ENCODE measurements at places on chromosomes 2 and 18.
A peak's percentile ranks its signal among the peaks of the same experiment; 100 is the strongest.

GRCh38 chr2:218853766-218854165, 5.8 kb upstream of the WNT6 start:
- no peak for DNase-seq

DNA sequence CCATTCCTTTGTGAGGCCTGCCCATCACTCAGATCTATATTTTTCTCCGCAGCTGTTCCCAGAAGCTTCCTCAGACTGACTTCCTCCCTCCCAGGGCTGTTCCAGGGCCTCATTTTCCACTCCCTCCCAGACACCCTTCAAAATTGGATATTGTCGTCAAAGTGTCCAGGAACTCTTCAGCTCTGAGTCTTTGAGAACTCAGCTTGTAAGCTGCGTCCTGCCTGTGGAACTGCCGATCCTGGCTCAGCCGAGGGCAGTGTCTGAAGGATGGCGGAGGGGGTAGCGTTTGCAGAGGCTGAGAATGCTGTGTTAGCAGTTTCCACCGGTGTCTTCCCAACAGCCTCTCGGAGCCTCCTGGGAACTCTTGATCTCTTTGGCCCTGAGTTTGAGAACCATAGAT, 27.1 kb downstream of the NCK2 start:
- no peak for DNase-seq

DNA sequence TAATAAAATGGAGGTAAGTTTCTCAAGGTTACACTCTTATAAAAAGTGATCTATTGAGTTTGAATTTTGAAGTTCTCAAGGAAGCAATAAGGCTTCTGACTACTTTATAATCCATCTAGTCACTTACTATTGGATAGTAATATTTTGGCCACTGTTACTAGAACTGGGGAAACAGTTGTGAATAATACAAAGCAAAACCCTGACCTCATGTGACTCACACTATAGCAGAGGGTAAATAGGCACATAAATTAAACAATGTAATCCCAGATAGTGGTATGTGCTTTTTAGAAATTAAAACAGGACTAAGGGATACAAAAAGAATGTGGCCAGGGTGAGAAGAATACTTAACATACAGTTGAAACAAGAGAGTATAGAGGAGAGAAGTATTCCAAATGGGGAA, 78.6 kb downstream of the CALCRL start:
- no peak for DNase-seq

DNA sequence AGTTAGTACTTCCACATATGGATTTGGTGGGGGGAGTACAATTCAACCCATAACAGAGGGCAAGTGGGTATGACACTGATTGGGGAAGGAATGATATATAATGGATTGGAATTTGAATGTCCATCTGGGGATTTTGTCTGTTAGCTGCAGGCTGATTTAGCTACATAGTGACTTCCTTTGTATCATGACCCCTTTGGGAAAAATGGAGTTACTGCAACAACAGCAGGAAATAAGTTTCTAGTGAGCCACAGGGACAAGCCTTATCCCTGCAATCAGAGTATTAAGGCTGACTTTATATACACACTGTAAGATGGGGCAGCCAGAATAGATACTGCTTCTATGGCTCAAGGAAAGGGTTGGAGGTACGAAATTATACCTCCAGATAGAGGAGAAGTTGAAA, 404.4 kb upstream of the MEIS1 start:
- DNase-seq = no peak

GRCh38 chr2:156321243-156321904, 11.1 kb downstream of the NR4A2 start:
- DNase-seq = no peak

GRCh38 chr2:99854236-99854852, 288.0 kb downstream of the AFF3 start:
- no peak for DNase-seq

GRCh38 chr2:175964195-175964594, 37.9 kb downstream of the LNPK start:
- DNase-seq = peak; percentile 55

GRCh38 chr2:34254272-34254878, 655.3 kb upstream of the FAM98A start:
- DNase-seq = no peak

DNA sequence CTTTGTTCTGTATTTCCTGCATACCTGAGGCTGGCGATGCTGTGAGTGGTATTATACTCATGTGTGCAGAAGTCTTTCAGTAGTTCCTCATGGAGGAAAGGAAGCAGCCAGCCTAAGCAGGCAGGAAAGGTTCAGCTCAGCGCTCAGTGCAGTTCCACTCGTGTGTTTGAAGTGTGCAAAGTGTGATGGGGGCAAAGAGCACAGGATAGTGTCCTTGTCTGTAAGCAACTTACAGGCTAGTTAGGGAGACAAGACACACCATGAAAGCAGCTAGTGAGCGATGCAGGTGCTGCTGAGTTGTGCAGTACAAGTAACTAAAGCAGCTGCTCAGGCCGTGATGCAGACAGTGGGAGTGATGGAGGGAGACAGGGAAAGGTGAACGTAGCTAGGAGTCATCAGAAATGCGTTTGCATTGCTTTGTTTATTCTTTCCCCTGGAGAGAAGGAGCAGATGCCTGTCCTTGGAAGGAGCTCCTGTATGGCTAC, 146.2 kb downstream of the LDLRAD4 start:
- DNase-seq = no peak

DNA sequence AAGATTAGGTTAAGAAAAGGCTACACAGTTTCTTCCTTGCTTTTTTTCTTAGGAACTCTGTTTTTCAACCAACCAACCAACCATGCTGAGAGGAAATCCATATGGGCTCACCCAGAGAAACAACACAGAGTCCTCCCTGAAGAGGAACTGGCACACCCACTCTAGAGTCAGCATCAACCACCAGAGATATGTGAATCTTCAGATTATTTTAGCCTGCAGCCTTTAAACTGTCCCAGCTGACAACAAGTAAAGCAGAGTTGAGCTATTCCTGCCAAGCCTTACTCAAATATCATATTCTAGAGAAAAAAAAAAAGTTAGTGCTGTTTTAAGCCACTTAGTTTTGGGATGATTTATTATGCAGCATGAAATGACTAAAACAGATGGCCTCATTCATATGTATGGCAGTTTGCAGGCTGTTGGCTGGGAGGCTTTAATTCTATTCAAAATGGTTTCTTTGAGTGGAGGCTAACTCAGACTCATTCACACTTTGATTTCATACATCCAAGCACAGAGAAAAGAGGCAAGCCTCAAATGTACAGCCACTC, 1637.7 kb upstream of the LRRTM1 start:
- no peak for DNase-seq

- DNase-seq = no peak
Measured at GRCh38 chr2:9736021-9736420, 105.2 kb upstream of the YWHAQ start.

DNA sequence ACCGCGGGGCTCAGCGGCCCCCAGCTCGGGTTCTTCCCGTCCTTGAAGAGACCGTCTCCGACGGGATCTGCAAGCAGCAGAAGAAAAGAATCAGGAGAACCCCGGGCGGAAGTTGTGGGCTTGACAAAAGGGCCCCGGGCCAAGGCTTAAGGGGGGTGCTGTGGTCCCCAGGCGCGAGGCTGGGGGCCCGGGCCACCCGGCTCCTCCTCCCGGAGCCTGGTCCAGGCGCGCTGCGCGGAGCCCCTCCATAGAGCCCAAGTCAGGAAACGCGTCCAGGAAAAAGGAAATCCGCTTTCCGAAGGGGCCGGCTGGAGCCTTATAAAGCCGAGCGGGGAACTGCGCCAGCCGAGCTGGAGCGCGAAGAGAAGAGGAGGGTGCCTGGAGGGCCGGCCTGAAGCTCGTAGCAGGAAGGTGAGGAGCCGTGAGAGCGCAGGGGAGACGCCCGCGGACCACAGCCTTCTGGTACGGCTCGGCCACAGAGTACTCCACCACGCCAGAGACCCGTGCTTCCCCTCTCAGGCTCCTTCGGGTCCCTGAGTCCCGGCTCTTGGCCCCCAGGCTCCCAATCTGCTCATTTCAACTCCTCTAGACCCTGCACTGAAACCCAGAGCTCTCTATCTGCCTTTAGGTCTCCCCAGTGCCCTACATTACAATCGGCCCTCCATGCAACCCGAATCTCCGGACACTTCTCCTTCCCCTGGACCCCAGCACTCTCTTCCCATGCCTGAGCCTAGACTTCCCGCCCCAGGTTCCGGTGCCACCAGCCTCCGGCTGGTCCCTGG, 554 bp downstream of the FEV start:
- DNase-seq = peak; percentile 51

- DNase-seq = no peak
Measured at GRCh38 chr2:240922982-240923537, 16.9 kb downstream of the CROCC2 start.

GRCh38 chr2:103010751-103011150, 248.9 kb downstream of the TMEM182 start:
- DNase-seq = peak; percentile 23

DNA sequence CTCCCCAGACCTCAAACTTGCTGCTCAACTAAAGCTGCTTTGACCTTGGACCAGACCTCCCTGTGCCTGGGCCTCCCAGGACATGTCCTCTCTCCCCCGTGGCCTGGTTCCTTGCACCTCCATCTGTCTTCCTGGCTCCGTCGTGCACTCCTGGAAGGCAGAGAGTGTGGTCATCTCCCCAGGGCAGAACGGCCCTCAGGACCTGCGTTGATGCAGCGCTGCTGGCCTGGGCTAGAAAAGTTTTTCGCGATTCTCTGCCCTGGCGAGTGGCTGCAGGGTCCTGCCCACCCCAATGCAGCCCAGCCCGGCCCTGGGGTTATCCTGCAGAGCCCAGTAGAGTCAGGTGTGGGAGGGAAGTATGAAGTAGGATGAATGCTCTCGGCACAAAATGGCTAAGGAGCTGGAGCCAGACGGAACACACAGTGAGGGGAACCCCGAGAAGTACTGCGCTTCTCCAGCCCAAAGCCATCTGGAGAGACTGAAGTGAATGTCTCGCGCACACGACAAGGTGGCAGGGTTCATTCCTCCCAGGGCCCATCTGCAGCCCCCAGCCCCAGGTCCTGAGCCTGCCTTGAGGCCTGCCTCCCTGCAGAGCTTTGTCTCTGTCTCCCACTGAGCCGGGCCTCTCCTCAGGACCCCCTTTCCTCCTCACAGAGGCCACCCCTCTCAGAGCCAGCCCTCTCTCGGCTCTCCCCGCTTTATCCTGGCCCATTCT, 41.7 kb downstream of the ATOH8 start:
- DNase-seq = no peak

DNA sequence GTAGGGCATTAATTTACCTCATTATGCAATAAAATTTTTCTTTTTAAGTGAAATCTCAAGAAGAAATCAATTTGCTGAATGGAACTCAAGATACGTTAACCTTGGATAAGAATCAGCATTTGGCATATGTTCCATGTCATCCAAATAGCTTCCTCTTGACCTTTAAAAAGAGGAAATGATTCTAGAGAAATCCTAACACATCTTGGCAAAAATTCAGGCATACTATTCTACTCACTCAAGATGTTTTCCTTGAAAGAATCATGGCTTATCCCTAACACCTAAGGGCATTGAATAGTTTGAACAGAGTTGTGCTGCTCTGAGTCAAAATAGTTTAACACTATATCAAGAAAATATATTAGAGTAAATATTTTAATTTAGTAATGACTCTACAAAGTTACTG, 678.0 kb downstream of the EPHA4 start:
- no peak for DNase-seq

DNA sequence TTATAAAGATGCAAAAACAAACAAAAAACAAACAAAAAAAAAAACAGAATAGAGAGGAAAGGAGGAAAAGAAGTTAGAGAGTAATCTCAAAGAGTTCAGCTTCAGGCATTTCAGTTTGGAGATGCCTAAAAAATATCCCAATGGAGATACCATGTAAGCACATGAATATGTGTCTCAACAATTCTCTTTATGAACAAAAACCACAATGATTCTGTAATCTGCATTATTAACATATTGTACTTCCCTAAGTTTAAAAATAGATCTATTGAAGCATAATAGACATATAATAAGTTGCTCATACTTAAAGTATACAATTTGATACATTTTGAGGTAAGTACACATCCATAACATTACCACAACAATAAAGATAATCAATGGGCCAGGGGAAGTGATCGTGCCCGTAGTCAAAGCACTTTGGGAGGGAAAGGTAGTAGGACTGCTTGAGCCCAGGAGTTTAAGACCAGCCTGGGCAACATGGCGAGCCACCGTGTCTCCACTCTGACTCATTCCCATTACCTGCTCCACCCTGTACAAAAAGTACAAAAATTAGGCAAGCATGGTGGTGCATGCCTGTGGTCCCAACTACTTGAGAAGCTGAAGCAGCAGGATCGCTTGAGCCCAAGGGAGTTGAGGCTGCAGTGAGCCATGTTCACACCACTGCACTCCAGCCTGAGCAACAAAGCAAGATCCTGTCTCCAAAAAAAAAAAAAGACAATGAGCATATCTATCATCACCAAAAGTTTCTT, 158.9 kb downstream of the ATAD2B start:
- no peak for DNase-seq

GRCh38 chr2:11984316-11985158, 238.1 kb downstream of the LPIN1 start:
- no peak for DNase-seq

GRCh38 chr2:216109962-216110614, 940 bp downstream of the XRCC5 start:
- DNase-seq = peak; percentile 24

- DNase-seq = no peak
Measured at GRCh38 chr2:3025984-3026383, 351.6 kb downstream of the EIPR1 start.

GRCh38 chr2:41932241-41933045, 115.4 kb upstream of the PKDCC start:
- DNase-seq = no peak

DNA sequence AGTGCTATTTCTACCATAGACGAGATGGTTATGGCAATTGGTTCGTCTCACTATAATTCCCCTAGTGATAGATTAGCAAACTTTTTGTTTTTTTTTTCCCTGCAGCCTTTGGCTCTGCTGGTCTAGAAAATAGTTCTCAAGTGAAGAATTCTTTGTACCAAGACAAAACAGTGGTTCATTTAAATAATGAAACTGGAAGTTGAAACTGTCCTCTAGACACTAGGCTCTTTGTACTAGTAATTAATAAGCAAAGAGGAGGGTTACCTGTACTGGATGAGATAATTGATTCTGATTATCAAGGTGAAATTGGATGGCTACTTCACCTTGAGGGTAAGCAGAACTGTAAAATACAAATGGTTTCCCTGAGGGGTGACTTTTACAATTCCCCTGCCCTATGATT, 156.9 kb upstream of the DCC start:
- DNase-seq = no peak

DNA sequence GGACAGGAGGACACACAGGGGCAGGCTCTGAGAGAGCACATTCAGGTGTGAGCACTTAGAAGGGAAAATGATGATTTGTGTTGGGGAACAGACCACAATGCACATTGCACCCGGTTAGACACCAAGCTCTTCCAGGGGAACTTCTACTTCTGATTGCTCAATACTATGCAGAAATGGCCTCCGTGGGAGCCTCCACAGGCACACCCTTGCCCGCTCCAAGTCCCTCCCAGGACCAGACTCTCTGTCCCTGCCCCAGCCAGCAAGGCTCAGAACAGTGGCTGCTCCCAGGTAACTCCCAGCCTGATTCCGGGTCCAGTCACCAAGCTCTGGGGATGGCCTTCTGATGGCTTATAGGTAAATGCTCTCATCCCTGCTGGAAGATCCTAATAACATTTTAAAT, 56.2 kb downstream of the BCL2L11 start:
- DNase-seq = no peak

GRCh38 chr2:53727921-53728320, 39.7 kb upstream of the CHAC2 start:
- DNase-seq = no peak

- no peak for DNase-seq
Measured at GRCh38 chr2:24859968-24860600, 60.0 kb downstream of the ADCY3 start.

- no peak for DNase-seq
Measured at GRCh38 chr2:168139852-168140251, 107.5 kb downstream of the STK39 start.

GRCh38 chr2:152617456-152618192, 99.6 kb downstream of the PRPF40A start:
- DNase-seq = no peak

Data from NCI-H1105 treated with DMSO at 0.1 percent for 48 hours (cell line).